ENCODE measurements at places on chromosomes 13 and 19.
A peak's percentile ranks its signal among the peaks of the same experiment; 100 is the strongest.

- no peak for DNase-seq
- no peaks in the 10 kb centered on the region for H3K36me3 ChIP-seq
- H3K27ac ChIP-seq: no peak overlapping the region
- peaks cover 11% of the 10 kb centered on the region for H3K27me3 ChIP-seq
- H3K4me3 ChIP-seq: no peak overlapping the region
Observed at GRCh38 chr13:37087486-37087885, 18.0 kb downstream of the CSNK1A1L start.

DNA sequence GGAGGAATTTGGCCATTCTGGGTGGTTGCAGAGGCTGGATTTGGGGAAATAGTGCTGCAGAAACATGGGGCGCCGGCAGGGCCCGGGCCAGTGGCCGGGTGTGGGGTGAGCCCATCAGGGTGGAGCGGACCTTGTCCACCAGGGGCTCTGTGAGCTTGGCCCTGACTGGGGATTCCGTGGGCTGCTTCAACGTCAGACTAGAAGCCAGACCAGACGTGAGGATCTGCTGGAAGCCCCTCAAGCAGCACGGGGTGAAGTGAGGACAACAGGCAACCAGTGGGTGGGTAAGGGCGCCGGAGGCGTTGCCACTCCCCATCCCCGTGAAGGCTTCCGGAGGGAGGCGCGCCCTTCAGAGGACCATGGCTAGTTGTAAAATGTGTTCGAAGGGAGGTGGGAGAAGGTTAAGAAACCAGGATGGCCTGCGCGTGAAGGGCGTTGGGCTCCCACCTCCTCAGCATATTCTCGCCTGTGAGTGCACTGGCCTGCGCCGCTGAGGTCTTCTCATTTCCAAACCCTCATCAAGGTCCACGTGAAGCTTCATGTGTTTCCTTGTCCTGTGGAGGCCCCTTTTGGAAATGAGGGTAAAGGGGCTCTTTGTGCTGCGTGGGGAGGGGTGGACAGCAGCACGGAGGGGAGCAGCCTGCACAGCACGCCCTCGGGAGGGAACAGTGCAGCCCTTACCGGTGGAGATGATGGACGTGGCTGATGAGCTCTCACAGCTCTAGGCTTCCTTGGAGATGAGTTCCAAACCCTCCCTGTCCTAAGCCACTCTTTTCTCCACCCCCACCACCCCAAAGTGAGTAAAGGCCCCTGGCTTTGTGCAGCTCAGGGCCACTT is 8.3 kb downstream of the TEX29 start:
- peaks cover 5% of the 10 kb centered on the region for H3K4me1 ChIP-seq
- H3K27ac ChIP-seq: peak overlapping the region; percentile 49
- DNase-seq: no peak
- no peaks in the 10 kb centered on the region for H3K27me3 ChIP-seq

GRCh38 chr13:76619631-76620030 is 266.6 kb downstream of the KCTD12 start:
- H3K27me3 ChIP-seq: peaks cover 12% of the 10 kb centered on the region
- H3K4me3 ChIP-seq: no peak overlapping the region
- H3K36me3 ChIP-seq: peaks cover 8% of the 10 kb centered on the region
- H3K27ac ChIP-seq: no peak overlapping the region

DNA sequence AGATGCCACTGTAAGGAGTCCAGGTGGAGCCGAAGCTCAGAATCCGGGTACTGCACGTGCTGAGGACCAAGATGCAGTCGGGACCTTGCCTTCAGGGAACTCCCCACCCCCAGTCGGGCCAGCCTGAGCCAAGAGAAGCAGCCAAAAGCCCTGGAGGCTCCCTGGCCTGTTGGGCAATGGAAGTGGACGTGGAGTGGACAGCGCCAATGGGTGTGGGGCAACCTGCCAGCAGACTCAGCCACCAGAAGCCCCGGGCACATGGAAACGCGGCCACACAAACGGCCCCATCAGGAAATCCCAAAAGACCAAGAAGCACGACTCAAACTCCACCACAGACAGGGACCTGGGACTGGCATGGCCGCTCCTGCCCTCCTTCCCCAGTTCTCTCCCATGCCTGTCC is 30.0 kb upstream of the KCTD15 start:
- H3K27ac ChIP-seq: no peak overlapping the region
- no peak for DNase-seq
- H3K4me1 ChIP-seq: no peaks in the 10 kb centered on the region
- no peak overlapping the region for H3K4me3 ChIP-seq

DNA sequence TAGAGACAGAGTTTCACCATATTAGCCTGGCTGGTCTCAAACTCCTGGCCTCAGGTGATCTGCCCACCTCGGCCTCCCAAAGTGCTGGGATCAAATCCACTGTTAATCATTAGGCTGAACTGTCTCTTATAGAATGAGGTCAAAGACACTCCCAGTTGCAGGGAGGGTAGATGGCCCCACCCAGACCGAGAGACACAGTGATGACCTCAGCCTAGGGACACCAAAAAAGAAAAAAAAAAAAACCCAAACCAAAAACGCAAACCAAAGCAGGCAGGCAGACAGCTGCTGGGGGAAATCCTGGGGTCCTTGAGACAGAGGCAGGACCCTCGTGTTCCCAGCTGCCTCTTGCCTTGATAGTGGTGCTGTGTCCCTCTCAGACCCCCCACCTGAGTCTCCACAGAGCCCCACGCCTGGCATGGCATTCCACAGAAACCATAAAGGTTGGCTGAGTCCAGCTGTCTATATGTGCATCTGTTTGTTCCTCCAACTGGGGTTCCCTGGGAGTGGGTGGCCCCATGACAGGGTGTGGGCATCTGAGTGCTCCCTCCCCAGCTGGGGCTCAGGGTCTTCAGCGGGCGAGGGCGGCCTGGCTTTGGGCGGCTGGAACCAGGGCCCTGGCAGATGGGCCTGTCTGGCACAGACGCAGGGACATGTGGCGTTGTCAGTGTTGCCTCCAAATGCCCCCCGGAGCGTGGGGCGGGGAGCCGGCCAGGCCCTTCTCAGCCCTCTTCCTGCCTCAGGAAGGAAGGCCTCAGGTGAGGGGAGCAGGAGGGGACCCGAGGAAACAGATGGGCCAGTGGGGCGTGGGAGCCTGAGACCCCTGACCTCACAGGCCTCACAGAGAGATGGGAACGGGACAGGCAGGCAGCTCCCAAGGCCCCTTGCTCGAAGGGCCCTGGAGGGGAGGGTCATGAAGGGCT is 5.2 kb downstream of the DAND5 start:
- H3K27ac ChIP-seq: no peak overlapping the region
- no peak for DNase-seq
- peaks cover 1% of the 10 kb centered on the region for H3K4me1 ChIP-seq
- no peaks in the 10 kb centered on the region for H3K36me3 ChIP-seq
- H3K27me3 ChIP-seq: peaks cover 4% of the 10 kb centered on the region
- H3K4me3 ChIP-seq: no peak overlapping the region

DNA sequence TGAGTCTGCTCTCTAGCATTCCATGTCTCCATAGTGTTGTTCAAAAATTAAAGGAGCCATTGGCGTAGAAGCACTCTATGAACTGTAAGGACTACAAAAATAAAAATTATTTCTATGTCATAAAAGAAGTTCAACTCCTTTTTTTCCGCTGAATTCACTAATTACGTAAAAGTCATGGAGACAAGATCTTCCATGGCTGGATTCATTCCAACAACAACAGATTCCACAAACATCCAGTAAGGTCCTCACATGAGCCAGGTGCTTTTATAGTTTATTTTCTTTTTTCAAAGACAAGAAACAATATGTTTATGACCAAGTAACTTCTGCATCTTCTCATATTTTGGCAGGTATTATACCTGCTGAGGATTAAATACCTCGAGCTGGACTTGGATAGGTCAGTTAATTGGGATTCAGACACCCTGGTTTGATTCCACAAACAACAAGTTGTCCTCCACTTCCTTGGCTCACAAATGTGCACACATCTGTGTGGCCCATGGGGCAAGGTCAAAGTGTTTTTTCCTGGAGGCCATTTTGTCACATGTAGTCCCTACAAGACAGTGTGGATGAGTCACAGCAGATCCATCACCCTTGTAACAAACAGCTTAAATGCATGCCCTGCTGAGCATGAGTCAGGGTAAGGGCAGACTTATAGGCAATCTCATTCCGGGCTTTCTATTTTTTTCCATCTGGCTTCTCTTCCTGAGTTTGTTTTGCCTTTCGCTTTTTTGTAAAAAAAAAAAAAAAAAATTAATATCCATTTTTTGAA is 475.6 kb downstream of the COG6 start:
- H3K4me1 ChIP-seq: peaks cover 33% of the 10 kb centered on the region
- no peak for DNase-seq
- H3K27me3 ChIP-seq: no peaks in the 10 kb centered on the region
- H3K36me3 ChIP-seq: no peaks in the 10 kb centered on the region
- H3K4me3 ChIP-seq: no peak overlapping the region

- DNase-seq: no peak
- no peak overlapping the region for H3K4me3 ChIP-seq
- H3K36me3 ChIP-seq: no peaks in the 10 kb centered on the region
Observed at GRCh38 chr13:55493297-55493696, 1647.4 kb upstream of the PRR20A start.

DNA sequence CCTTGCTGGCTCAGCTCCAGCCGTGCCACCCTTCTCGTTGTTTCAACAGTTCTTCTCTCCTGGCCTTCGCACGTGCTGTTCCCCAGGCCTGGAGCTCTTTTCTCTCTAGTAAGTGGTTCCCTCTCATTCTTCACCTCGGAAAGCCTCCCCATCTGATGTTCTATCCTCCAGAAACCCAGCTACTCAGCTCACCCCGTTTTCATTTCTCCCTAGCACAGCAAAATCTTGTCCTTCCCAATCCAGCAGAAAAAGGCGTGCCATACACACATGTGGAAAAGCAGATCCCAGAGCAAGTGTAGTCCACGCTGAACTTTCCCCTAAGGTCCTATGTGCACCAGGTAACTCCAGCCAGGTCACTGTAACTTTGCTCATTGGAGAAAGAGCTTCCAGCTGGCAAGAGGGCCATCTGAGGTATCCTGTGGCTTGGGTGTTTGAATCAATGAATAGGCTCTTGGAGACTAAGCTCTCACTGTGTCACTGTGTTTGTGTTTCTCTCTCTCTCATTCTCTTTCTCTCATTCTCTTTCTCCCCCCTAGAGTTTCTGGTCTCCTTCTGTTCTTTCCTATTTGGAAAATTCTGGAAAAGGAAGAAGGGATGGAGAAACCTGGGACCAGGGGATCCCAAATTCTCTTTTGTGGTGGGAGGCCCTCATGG is 49.0 kb downstream of the COLGALT1 start:
- no peak for DNase-seq
- H3K4me1 ChIP-seq: peaks cover 7% of the 10 kb centered on the region
- H3K36me3 ChIP-seq: no peaks in the 10 kb centered on the region
- peaks cover 33% of the 10 kb centered on the region for H3K27me3 ChIP-seq

DNA sequence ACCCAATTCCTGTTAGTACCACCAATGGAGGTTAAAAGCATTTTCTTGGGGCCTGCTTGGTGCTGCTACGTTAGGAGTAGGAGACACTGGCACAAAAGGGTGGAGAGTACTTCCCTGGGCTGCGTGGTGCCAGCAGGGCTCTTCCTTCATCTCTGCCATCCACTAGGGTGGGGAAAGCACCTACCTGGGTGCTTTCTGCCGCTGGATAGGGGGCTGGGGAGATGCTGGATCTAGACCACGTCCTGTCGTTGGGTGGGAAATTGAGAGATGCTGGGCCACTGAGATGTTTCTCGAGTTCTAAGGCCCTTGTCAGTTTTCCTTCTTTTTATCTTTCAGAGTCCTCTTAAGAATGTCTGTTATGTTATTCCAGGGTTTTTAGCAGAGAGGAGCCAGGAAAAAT is 6.7 kb upstream of the FCGBP start:
- H3K27ac ChIP-seq: peak overlapping the region; percentile 94
- H3K4me1 ChIP-seq: peaks cover 75% of the 10 kb centered on the region
- DNase-seq: no peak
- peaks cover 8% of the 10 kb centered on the region for H3K36me3 ChIP-seq

DNA sequence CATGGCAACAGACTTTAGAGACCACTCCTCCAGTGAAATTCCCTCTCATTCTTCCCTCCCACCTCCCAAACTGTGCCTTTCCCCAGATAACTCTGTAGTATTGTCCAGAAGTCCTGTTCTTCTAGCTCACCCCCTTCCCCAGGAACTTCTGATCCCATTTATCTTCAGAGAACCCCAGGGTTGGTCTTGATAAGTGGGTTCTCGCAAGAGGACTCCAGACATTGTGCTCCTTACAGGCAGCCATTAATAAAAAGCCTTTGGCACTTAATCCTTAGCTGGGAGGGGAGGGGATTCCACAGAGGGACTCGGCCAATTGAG is 1.9 kb downstream of the LTBP4 start:
- H3K36me3 ChIP-seq: no peaks in the 10 kb centered on the region
- H3K4me1 ChIP-seq: peaks cover 79% of the 10 kb centered on the region
- H3K27me3 ChIP-seq: peaks cover 37% of the 10 kb centered on the region
- H3K4me3 ChIP-seq: no peak overlapping the region

- no peaks in the 10 kb centered on the region for H3K4me1 ChIP-seq
- no peaks in the 10 kb centered on the region for H3K36me3 ChIP-seq
- no peak for DNase-seq
- no peak overlapping the region for H3K4me3 ChIP-seq
Observed at GRCh38 chr13:105925496-105925895, 610.0 kb downstream of the EFNB2 start.

GRCh38 chr13:78033509-78033908 is 114.9 kb upstream of the EDNRB start:
- H3K4me1 ChIP-seq: no peaks in the 10 kb centered on the region
- H3K36me3 ChIP-seq: no peaks in the 10 kb centered on the region
- H3K4me3 ChIP-seq: no peak overlapping the region
- H3K27me3 ChIP-seq: no peaks in the 10 kb centered on the region

DNA sequence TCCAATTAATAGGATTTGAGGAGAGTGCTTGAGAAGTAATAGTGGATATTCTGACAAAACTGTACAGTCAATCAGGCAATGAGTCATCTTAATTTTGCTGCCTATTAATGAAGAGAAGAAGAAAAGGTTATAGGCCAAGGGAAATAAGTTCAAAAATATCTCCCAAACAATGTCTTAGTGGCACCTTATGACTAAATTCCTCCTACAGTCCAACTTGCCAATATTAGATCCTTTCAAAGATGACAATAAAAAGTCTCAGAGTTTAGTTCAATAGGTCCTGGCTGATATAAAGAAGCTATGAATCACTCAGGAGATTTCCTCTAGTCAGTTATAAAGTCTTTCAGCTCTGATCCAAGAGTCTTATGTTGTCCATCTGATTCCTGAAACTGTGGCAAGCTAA is 27.9 kb downstream of the UGGT2 start:
- no peak overlapping the region for H3K27ac ChIP-seq
- no peak overlapping the region for H3K4me3 ChIP-seq
- H3K36me3 ChIP-seq: no peaks in the 10 kb centered on the region
- peaks cover 1% of the 10 kb centered on the region for H3K27me3 ChIP-seq
- no peak for DNase-seq

DNA sequence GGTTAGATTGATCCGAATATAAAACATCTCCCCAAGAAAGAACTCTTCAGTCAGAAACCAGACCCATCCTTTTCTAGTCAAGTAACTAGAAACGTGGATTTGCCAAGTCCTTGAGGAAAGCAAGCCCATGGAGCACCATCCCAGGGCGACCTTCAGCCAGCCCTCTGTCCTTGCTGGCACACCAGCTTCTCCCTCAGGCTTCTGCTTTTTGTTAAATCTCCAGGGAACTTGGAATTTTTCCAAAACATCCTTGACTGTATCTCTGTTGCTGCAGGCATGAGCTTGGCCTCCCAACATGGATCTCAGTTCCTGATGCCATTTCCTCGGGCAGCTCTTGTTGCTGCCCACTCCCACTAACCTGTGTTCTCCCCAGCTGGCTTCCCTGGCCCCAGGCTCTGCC is 27.1 kb upstream of the C1QTNF9 start:
- peaks cover 17% of the 10 kb centered on the region for H3K36me3 ChIP-seq
- DNase-seq: no peak
- H3K27ac ChIP-seq: peak overlapping the region; percentile 83
- peaks cover 32% of the 10 kb centered on the region for H3K4me1 ChIP-seq

- H3K36me3 ChIP-seq: no peaks in the 10 kb centered on the region
- H3K4me1 ChIP-seq: peaks cover 11% of the 10 kb centered on the region
- no peak for DNase-seq
- H3K27ac ChIP-seq: peak overlapping the region; percentile 87
Observed at GRCh38 chr19:2425622-2426581, 1.5 kb downstream of the TIMM13 start.
